Transverse colon (tissue), 4 donors: ENCODE measurements at places on chromosomes 6 and 20. TPM values are rescaled to one million over a fixed set of nuclear protein-coding genes. Genes with fewer than 3 reads are reported as not detected.

DNA sequence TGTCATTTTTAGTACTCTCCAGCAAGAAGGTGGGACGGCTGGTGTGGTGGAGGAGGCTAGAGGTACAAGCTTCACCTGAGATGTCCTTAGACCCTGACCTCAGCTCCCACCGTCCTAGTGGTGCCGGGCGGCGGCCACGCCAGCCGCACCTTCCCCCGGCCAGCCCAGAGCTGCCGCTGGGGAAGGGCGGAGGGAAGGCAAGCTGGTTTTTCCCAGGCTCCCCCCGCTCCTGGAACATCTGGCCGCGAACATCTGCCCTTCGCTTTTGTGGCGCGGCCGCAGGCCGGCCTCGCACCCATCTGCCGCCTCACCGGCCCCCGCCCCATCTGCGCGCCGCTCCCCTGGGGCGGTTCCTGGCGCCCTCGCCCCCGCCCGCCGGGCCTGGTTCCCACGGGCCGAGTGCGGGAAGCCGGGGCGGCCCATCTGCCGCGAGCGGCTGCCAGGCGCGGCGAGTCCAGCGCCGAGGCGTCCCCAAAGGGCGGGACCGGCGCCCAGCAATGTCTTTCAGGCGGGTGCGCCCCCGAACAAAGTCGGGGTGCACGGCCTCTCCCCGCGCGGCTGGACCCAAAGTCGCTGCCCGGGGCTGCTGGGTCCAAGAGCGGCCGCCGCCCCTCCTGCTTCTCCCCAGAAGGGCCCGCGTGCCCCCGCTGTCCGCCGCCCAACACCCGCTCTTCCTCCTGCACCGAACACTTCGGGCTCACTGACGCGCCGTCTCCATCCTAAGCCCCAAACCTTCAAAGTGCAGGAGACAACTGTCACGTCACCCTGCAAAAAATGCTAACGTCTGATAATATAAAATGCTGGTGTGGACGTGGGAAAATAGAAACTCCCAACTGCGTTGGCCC lies 17.3 kb upstream of the ID1 start:
- peak; percentile 69 for DNase-seq
- peak overlapping the region; percentile 13 for H3K4me3 ChIP-seq
- peak overlapping the region; percentile 72 for H3K27ac ChIP-seq
- H3K36me3 ChIP-seq, result no peaks in the 10 kb centered on the region

GRCh38 chr6:47478233-47479139 lies 897 bp downstream of the CD2AP start:
- no peaks in the 10 kb centered on the region for H3K36me3 ChIP-seq
- H3K4me1 ChIP-seq, result peaks cover 43% of the 10 kb centered on the region
- H3K27me3 ChIP-seq, result no peaks in the 10 kb centered on the region
- peak overlapping the region; percentile 94 for H3K4me3 ChIP-seq
- peak; percentile 41 for DNase-seq

Gene ADGRF5
- total RNA-seq, result 4.1 TPM

- no peaks in the 10 kb centered on the region for H3K4me1 ChIP-seq
- no peak for DNase-seq
- no peaks in the 10 kb centered on the region for H3K36me3 ChIP-seq
- no peak overlapping the region for H3K4me3 ChIP-seq
Observed at GRCh38 chr6:41675992-41676391, 37.7 kb downstream of the MDFI start.

DNA sequence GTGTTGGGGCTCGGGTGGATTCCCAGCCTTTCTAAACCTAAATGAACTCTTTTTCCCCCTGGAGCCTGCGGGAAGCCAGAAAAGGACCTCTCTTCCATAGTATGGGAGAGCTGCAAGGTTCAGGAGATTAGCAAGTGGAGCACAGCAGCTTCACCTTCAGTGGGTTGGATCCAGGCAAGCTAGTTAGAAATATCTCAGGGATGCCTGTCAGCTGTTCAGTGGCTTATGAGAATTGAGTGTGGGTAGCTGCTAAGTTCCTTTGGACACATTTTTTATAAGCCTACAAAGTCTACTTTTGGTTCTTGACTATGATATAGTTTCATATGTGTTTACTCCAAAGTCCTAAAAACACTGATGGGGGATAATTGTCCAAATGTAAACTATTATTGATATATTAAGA lies 642.1 kb downstream of the EPM2A start:
- no peak overlapping the region for H3K27ac ChIP-seq
- DNase-seq, result no peak
- no peaks in the 10 kb centered on the region for H3K27me3 ChIP-seq

- peak overlapping the region; percentile 5 for H3K27ac ChIP-seq
- H3K4me3 ChIP-seq, result no peak overlapping the region
- peaks cover 15% of the 10 kb centered on the region for H3K4me1 ChIP-seq
Observed at GRCh38 chr20:10619427-10619826, 54.4 kb downstream of the JAG1 start.

GRCh38 chr6:56370127-56370540 lies 122.8 kb upstream of the COL21A1 start:
- H3K27ac ChIP-seq, result peak overlapping the region; percentile 81
- peak; percentile 68 for DNase-seq
- H3K4me1 ChIP-seq, result peaks cover 25% of the 10 kb centered on the region
- no peak overlapping the region for H3K4me3 ChIP-seq
- no peaks in the 10 kb centered on the region for H3K27me3 ChIP-seq

DNA sequence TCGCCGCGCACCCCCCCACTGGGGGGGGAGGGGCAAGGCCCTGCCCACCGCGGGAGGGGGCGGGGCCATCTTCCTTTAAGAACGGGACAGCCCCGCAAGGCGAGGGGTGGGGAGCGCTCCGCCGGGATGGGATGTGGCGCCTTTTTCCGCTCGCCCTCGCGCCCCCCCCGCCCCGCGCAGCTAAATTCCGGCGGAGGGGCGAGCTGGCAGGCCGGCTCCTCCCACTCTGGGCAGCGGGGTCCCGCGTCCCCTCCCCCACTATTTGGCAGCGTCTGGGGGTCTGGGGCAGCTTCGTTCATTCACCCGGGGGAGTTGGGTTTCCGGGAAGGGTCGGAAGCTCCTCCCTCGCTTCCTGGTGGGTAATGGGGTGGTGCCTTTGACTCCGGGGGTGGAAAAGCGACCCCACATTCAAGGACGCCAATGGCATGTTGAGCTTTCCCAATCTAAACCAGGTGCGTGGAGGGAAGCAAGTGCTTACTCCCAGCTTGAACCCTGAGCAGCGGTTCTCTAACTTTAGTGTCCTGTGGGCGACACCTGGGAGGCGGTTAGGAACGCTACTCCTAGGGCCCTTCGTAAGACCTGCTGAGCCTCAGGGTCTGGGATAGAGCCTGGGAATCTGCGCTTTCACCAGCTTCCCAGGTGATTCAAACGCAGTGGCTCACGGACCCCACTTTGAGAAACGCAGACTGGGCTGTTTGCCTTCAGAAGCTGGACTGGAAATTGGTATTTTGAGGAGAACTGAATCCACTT lies 927 bp downstream of the ASXL1 start:
- peaks cover 41% of the 10 kb centered on the region for H3K4me1 ChIP-seq
- peak overlapping the region; percentile 98 for H3K27ac ChIP-seq
- DNase-seq, result peak; percentile 84
- peak overlapping the region; percentile 81 for H3K4me3 ChIP-seq
